ENCODE measurements at places on chromosomes 7 and 10.

- no peak for DNase-seq
Observed at GRCh38 chr7:94045581-94045980, 41.4 kb upstream of the BET1 start.

GRCh38 chr7:69173341-69173740 lies 424.9 kb upstream of the AUTS2 start:
- DNase-seq, result no peak

GRCh38 chr10:19987931-19988330 lies 171.7 kb downstream of the PLXDC2 start:
- no peak for DNase-seq

- no peak for DNase-seq
Observed at GRCh38 chr10:77290528-77291155, 347.0 kb downstream of the KCNMA1 start.

- DNase-seq, result no peak
Observed at GRCh38 chr7:50317221-50317678, 12.7 kb downstream of the IKZF1 start.

DNA sequence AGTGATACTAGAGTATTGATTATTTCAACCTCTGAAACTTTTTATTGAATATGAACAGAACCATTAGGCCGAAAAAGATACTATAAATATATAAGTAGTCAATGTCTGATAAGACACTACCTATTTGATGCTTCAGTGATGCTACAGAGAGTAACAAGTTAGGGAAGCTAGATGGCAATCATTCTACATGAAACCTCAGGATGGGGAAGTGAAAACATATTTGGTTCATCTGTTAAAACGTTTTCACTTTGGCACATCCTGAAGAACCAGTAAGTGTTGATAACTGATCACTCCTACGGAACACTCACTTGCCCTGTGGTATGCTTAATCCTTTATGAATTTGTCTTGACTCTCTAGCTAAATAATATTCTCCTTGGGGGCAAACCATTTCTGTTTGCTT lies 1064.9 kb downstream of the NXPH1 start:
- no peak for DNase-seq

- no peak for DNase-seq
Observed at GRCh38 chr7:141575654-141576448, 24.6 kb downstream of the AGK start.

DNA sequence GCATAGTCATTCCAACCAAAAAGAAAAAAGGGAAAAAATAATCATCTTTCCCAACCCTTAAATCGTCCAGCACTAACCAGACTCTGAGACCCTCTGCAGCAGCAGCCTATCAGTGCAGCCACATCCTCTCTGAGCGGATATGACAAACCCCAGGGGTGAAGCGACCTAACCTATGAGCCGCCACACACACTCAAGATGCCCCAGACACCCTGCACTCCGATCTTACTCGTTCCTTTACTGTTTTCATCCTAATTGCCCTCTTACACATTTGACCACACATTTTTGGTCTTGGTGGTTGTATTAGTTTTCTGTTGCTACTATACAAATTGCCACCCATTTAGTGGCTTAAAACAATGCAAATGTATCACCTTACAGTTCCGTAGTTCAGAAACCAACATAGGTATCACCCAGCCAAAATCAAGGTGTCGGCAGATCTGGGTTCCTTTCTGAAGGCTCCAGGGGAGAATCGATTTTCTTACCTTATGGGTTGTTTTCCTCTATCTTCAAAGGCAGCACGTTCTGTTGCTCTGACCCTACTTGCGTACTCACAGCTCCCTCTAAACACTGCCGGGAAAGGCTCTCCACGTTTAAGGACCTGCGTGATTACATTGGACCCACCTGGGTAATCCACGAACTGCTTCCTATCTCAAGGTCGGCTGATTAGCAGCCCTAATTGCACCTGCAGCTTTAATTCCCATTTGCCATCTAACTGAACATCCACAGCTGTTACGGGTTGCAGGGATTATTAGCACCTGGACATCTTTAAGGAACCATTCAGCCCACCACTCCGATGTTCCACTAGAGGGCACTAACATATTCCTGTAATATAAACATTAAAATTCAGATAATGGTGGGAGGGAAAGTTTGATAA lies 37.3 kb upstream of the PRSS1 start:
- DNase-seq, result no peak

- no peak for DNase-seq
Observed at GRCh38 chr7:24750441-24751055, 6.7 kb downstream of the GSDME start.

DNA sequence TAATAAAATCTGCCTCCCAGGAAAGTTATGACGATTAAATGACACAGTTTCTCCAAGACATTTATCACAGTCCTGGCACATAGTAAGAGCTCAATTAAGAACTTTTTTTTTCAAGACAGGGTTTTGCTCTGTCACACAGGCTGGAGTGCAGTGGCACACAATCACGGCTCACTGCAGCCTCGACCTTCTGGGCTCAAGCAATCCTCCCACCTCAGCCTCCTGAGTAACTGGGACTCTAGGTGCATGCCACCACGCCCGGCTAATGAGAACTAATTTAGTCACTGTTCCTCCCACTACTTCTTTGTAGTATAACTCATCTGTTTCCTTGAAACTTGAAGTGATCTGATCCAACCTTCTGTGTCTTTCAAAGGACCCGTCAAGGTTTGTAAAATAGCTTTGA lies 42.2 kb upstream of the MXI1 start:
- no peak for DNase-seq
